ENCODE measurements at places on chromosomes 2 and 18.
A peak's percentile ranks its signal among the peaks of the same experiment; 100 is the strongest.

DNA sequence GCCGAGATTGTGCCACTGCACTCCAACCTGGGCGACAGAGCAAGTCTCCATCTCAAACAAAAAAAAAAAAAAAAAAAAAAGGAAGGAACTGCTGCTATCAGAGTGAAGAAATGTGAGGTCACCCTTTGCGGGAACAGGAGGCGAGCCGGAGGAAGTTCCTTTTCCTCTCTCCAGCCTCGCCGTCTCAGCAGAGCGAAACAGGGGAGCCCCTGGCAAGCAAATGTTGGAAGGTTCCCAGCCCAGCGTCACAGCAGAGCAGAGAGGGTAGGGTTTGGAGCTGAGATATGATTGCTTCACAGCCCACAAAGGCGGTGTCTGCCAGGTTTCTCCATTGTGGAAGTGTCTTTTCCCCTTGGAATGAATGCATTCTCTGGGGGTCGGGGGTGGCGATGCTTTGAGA, 28.5 kb downstream of the SLC20A1 start:
- no peak for DNase-seq

DNA sequence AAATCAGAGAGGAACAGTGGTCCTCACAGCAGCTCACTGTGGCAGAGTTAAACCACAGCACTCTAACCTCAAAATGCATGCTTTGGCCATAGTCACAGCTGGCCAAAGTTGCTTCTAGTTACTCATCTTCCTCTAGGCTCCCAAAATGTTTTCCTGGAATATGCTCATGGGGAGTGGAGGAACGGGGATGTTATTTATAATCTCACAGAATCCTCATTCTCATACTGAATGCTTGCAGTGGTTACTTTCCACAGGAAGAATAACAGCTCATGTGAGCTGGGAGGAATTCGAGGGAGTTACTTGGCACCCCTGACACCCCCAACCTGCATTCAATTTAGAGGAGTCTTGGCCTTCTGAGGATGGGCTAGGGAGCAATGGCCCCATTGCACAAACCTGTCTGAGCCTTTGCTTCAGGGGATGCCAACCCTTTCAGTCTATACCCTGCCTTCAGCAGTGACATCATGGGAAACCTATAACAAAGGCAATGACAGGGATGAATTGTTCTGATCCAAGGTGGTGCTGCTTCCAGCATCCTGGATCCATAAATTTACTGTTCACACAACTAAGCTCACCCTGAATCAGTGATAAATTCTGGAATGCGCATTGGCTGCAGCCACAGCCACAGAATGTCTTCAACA, 22.4 kb upstream of the CCBE1 start:
- no peak for DNase-seq

- no peak for DNase-seq
Observed at GRCh38 chr2:234164493-234165413, 114.3 kb downstream of the SPP2 start.

GRCh38 chr2:173749315-173749714, 215.9 kb downstream of the SP3 start:
- peak; percentile 68 for DNase-seq

Data from kidney (tissue), 22 donors.